Motor neuron (in vitro differentiated cells): ENCODE measurements at places on chromosomes 2 and 18. TPM values are rescaled to one million over a fixed set of nuclear protein-coding genes. Genes with fewer than 3 reads are reported as not detected.
A peak's percentile ranks its signal among the peaks of the same experiment; 100 is the strongest.

- ATAC-seq: peak; percentile 51
Measured at GRCh38 chr2:222212571-222212970, 86.2 kb downstream of the PAX3 start.

- ATAC-seq: no peak
Measured at GRCh38 chr2:238965371-238966071, 117.6 kb downstream of the TWIST2 start.

GRCh38 chr2:231222318-231223000, 24.0 kb downstream of the ARMC9 start:
- no peak for ATAC-seq

DNA sequence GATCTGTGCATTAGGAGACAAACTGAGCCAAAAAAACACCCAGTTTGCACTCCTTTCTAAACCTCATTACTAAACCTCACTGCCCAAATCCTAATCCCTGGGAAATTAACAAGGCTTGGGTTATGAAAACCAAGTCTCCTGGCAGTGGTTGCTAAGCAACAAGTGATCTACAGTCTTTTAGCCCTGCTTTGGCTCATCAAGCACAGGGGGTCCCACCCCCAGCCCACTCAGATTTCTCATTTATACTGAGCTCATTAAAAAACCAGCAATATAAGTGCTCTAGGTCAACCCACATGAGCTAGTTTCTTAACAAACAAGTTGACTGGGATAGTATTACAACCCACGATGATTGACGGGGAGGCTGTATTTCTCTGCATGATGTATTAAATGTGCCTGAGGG, 18.4 kb downstream of the DNER start:
- no peak for ATAC-seq

DNA sequence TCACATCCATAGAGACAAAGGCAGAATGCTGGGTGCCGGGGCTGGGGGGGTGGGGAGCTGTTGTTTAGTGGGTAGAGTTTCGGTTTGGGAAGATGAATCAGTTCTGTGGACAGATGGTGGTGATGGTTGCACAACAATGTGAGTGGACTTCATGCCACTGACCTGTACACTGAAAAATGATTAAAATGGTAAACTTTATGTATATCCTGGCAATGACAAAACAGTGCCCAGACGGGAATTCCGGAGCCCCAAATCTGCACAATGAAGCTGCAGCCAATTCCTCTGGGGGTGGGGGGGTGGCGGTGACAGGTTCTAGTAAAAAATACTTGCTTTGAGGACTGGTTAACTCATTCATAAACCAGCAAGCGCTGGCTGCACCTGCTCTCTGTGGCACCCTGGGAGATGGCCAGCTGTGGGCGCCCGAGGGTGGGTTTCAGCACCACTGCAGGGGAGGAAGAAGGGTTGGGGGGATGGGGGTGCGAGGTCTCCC, 81.8 kb upstream of the HPCAL1 start:
- no peak for ATAC-seq

- ATAC-seq: peak; percentile 78
Measured at GRCh38 chr2:149375801-149376361, 45.5 kb downstream of the LYPD6 start.

GRCh38 chr2:54962511-54962910, 87.7 kb downstream of the RTN4 start:
- no peak for ATAC-seq

DNA sequence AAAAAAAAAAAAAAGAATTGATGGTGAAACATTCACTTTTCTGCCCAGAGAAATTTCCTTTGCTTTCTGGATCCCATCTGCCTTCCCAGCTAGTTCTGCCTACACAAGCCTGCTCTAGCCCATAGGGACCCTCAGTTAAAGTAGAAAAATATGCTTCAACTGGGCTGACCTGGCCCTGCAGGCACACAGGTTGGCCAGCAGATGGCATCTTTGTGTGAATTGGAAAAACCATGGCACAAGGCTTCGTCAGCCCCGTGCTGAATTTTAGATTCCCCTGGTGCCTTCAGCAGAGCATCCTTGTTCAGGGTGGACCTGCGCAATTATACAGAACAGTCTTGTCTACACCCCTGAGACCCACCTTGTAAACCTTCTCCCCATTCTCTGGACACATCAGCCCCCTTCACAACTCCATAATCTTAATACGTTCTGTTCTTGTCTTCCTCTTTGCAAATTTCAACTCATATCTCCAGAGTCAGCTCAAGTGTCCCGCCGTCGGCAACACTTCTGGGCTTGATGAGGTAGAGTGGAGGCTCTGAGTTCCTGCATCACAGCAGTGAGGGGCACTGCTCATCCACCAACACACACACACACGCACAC, 114.5 kb downstream of the INSIG2 start:
- peak; percentile 91 for ATAC-seq

DNA sequence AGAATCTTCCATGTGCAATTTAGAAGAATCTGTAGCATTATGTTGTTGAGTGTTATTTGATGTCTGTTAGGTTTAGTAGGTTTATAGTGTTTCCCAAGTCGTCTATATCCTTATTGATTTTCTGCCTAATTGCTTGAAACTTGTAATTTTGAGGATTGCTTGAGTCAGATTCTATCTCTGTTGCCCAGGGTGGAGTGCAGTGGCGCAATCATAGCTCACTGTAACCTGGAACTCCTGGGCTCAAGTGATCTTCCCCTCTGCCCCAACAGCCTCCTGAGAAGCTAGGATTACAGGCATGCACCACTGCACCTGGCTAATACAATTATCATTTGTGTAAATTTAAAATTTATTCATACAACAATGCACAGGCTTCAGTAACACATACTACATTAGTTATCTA, 3.1 kb upstream of the TCF23 start:
- ATAC-seq: no peak

DNA sequence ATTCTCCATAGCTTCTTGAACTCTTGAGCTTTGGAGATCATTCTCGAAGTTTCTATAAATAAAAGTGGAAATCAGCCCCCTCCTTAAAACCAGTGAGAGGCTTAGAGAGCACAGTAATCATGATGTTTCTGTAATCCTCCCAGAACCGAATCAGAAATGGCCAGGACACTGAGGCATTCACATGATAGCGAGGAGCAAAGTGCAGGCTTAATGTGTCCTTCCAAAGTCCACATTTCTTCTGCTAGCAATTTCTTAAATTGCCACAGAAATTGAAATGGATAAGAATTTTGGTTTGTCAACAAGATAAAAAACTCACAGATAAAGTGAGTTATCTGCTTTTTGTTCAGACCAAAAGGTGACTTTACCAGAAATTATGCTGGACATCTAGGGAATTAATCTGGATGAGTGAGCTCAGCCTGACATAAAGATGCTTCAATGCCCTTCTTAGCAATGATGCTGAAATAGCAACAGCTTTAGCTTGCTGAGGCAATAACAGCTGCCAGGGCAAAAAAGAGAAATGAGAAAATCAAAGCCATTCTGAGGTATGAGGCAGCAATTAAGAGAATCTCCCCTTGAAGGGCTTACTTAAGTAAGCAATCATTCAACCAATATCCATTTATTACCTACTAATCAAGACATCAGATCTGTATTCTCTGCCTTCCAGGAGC, 82.4 kb upstream of the PHLPP1 start:
- ATAC-seq: peak; percentile 90

Gene NCKAP5
- total RNA-seq: 5.3 and 7.9 TPM in 2 replicates

Gene SLC9A4
- total RNA-seq: 1.8 and 2.2 TPM in 2 replicates

Gene HJURP
- total RNA-seq: 13.6 and 14.0 TPM in 2 replicates

Gene PUM2
- total RNA-seq: 26.0 and 29.1 TPM in 2 replicates
